ENCODE measurements at places on chromosomes 4 and X.

DNA sequence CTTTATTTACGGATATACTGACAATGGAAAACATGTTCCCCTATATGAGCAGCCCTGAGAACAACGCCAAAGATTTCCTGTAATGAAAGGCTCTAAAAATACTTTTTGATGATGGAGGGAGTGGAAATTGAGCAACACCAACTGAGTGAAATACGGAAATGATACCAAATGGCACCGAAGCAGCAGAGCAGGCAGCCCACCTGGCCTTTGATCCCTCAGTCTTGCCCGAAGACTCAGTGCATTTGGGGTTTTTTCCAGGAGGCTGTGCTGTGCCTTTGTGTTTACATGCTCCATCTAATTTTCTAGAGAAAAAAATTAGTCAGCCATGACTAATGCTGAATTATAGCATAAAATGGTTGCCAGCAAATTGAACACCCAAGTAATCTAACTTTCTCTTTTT, 169.9 kb upstream of the RBPJ start:
- DNase-seq, result no peak

DNA sequence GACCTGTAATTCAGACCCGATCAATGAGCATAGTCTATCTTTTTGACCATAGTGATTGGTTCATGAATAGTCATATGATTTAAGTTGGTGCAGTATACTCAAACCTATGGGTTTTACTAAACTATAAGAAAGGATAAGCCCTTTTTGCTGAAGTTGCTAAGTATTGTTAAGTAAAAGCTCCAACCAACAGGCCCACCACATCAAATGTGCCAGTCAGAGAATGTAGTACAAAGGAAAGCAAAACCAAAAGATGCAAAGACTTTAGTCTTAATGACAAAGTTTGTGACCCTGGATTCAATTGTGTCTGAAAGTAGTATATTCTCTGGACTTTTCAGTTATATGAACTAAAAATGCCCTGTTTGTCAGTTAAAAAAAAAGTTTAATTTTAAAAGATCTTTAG, 208.1 kb upstream of the TET2 start:
- DNase-seq, result no peak

GRCh38 chr4:84790769-84791565, 175.5 kb downstream of the WDFY3 start:
- DNase-seq, result no peak

GRCh38 chrX:20252381-20253231, 14.1 kb downstream of the RPS6KA3 start:
- DNase-seq, result peak; percentile 55

DNA sequence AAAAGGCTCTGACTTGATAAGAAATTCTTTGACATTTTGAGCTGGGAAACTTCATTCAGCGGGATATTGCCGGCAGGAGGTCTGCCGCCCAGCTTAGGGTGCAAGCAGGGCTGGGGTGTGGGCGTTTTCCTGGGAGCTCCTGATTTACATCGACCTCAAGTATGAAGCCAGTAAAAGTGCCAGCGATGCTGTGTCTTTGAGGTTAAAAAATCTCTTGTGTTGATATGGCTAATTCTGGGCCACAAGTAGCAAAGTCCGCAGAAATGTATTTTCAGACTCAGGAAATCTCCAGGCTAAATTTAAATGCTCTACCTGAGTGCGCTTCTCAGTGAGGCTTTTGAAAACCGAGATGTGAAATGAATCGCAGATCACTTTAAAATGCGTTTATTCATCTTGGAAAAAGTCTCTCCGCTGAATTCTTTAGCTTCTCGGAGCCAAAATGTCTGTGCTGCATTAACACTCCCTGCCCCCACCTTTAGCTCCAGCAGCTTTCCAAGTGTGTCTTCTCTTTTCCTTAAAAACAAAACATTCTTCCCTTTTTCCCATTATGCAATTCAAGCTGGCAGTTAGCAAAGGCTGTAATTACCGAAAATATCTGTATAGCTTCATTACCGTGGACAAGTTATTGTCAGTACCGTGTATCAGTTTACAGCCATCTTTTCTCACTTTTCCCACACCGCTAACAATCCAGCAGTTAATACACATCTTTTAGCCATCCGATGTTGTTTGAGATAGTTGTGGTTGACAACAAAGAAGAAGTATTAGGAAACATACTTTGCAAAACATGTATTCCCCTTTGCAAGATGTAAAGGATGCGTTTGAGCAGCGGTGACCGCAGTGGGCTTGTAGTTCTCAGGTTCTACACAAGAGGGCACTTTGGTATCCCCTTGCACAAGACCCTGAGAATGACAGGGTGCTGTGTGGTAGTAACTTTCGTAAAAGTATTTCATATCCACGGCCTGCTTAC, 136.0 kb upstream of the STX18 start:
- peak; percentile 54 for DNase-seq

- no peak for DNase-seq
These were observed 85.7 kb upstream of the EXOC1L start for GRCh38 chr4:55733932-55734331.

GRCh38 chr4:153261914-153262313, 57.7 kb downstream of the TRIM2 start:
- no peak for DNase-seq

- no peak for DNase-seq
These were observed 34.9 kb upstream of the UGT8 start for GRCh38 chr4:114563536-114564315.

DNA sequence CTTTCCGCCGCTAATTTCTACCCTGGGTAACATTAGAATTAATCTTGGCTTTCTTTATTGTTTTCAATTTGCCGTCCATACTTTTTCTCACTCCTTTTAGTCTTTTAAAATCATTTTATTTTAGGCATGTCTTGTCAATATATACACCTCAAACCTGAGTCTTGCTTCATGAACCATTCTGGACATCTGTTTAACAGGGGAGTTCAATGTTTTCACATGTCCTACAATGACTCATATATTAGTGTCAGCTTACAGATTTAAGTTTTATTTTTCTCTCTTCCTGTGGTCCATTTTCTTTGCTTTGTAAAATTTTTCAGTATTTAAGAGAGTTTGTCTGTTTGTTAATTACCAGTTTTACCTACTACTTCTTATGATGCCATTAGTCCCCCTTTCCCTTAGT, 89.5 kb downstream of the LCORL start:
- no peak for DNase-seq

DNA sequence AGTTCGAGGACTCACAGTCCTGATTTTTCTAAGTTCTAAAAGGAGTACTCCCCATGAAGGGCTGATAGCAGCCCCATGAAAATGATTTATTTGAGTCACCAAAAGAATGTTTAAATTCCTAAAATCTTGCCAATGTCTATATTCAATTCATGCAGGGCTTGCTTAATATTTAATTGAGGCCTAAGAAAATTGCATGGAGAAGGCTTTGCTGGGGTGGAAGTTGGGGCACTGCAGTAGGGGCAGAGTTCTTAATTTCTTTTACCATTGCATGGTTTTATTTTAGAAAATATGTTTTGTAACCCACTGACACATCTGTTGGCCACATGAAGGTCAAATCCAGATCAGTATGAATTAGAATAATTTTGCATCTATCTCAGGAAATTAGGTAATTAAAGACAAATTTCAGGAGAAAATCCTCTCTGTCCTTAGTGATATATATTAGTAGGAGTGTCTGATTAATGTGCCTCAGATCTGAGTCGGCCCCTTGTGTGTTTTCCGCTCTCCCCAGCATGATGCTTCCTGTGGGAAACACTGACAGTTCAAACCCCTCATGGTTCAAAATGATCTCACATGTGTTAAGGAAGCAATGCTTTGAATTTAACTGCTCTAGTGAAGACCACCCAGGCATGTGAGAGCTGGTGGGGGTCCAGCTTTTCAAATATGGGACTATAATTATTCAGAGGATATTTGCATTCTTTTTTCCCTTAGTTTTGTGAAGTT, 54.0 kb upstream of the EGFL6 start:
- DNase-seq, result no peak

DNA sequence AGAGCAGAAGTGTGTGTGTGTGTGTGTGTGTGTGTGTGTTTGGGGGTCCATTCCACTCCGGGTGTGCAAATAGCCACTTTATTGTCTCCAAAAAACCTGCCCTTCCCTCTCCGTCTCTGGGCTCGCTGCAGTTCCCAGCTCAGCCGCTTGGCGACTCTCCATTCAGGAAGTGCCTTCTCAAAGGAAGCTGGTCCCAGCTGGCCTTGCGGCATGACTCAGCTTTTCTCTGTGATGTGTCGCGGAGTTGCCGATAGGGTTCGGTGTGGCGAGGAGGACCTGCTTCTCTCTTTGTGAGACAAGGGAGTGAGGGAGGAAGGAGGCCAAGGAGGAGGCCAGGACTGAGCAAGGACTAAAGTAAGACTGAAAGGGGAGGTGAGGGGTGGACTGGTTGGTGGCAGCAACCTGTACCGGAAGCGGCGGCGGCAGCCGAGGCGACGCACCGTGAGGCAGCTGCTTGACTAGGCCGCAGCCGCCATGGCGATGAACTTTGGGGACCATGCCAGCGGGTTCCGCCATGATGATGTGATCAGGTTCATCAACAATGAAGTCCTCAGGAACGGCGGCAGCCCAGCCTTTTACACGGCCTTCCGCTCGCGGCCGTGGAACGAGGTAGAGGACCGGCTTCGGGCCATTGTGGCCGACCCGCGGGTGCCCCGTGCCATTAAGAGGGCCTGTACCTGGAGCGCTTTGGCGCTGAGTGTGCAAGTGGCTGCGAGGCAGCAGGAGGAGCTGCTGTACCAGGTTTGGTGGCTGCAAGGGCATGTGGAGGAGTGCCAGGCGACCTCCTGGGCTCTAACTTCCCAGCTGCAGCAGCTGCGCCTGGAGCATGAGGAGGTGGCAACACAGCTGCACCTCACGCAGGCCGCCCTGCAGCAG, at the start of gene TEX13C:
Gene TEX13C (plus strand): TSS at position 226 of the 876 bp plus-strand sequence. CDS start 249 bp downstream, at position 475.
- DNase-seq, result no peak

- DNase-seq, result no peak
These were observed 74.8 kb downstream of the HTRA3 start for GRCh38 chr4:8344377-8344776.

GRCh38 chr4:177511611-177512010, 69.4 kb upstream of the AGA start:
- DNase-seq, result no peak

DNA sequence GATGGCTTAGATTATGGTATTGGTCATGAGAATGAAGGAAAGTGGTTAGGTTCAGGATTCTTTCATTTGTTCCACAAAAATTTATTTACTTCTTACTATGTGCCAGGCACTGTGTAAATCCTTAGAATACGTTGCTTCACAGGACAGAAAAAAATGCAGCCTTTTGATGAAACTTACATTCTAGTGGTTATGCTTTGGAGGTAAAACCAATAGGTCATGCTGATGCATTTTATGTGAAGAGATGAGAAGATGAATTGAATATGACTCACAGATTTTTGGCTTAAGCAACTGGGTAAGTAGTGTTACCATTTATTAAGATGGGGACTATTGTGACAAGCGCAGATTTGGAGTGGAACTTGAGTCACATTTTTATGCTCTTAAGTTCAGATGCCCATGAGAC, 165.3 kb downstream of the GLRA2 start:
- DNase-seq, result no peak

DNA sequence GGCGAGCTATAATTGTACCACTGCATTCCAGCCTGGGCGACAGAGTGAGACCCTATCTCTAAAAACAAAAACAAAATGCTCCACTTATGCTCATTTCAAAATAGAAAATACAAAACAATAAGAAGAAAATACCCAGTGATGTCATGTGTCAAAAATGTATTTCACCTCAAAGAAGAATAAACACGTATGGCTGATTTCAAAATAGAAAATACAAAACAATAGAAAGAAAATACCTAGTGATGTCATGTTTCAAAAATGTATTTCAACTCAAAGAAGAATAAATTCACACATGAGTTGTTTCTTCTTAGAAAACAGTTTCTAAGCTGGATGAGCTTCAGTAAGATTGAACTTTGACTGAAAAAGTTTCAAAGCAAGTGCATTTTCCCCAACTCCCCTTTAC, 20.3 kb upstream of the PDCL2 start:
- no peak for DNase-seq

DNA sequence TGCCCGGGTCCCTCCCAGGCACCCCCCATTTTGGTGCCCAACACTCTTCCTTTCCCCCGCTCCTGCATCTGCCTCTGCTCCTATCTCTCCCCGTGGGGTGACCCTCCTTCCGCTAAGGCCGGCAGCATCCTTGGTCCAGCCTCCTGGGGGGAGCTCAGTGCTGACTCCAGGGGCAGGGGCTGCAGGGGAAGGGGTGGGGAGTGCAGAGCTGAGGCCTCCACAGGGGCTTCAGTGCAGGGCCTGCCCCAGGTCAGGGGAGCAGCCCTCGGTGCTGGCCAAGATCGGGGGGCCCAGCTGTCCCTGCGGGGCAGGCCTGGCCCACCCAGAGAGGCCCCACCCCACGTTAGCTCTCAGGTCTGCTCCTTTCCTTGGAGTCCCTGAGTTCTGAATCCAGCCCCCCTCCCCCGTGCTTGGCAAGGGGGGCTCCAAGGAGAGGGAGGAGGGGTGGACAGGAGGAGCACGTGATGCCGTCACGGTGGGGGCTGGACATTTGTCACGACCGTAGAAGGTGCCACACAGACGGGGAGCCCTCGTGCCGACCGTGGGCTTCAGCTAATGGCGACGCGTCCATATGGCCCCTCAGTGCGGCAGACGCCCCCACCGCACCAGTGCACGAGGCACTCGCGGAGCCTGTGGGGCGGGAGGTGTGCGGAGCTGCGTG, 63.5 kb upstream of the ADRA2C start:
- no peak for DNase-seq

GRCh38 chrX:134734466-134734952, 76.2 kb upstream of the PLAC1 start:
- DNase-seq, result no peak

DNA sequence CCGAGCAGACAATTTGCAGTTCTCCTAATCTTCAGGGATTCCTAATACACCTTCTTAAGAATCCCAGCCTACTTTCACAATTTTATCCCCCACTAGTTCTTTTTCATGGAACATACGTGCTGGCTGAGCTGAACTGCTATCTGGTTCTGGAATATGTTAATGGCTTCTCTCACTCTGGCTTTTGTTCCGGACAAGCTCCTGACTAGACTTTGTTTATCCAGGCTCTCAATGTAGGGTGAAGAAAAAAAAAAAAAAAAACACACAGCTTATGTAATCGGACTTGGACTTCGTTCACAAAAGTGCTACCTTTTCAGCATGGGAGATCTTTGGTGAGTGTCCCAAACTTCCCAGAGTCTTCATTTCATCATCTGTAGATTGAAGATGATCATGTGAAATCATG, 555.4 kb upstream of the CPEB2 start:
- DNase-seq, result no peak

GRCh38 chr4:76194325-76194724, 19.3 kb downstream of the SCARB2 start:
- DNase-seq, result no peak

DNA sequence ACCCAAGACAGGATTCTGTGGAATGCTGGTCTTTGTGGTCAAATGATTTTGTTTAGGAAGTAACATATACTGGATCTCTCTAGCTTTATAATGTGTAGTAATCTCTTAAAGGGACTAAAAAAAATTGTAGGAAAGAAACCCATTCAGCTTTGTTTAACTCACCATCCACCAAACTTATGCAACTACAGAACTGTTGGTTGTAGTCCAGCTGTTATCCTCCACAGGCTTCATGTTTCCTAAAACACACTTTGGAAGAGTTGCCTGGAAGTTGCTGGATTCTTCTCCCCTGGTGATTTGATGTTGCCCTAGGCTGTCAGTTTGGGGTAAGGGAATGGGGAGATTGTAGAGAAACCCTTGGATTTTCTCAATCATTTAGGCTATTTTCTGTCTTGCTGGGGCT, 89.3 kb downstream of the RLIM start:
- DNase-seq, result no peak

GRCh38 chrX:15391850-15392249, 7.6 kb upstream of the VEGFD start:
- peak; percentile 37 for DNase-seq

All from H9 (cell line).